Esophagus squamous epithelium (tissue), 5 donors: ENCODE measurements at places on chromosomes 5 and 9.

DNA sequence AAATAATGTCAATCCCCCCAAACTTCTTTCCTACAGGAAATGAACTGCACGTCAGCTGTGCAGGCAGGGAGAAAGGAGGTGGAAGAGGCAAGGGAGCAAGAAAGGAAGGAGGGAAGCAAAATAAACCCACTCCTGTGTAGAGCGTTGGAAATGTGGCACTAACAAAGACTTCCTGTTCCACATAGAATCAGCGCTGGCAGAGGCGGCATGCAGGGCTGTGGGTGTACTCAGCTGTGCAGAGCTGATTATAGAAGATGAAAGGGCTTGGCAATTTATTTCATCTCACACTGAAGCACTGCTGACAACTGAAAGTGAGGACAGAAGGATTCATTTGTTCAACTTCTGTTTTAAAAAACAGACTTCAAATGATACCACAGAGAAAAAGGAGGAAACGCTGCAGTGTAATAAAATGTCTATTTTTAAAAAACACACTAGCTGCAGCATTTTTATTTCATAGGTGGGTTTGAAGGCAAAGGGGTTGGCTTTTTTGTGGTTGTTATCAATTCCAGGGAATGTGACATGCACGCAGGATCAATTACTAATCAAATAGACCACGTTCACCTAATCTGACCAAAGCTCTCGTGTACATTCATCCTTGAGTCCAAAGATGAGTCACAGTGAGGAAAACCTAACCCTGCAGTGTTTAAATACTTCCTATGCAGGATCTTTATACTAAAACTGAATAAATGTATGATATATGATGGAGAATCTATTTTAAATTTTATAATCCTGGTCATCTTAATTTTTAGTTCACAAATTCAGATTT is 583.5 kb downstream of the ZNF608 start:
- DNase-seq = no peak

DNA sequence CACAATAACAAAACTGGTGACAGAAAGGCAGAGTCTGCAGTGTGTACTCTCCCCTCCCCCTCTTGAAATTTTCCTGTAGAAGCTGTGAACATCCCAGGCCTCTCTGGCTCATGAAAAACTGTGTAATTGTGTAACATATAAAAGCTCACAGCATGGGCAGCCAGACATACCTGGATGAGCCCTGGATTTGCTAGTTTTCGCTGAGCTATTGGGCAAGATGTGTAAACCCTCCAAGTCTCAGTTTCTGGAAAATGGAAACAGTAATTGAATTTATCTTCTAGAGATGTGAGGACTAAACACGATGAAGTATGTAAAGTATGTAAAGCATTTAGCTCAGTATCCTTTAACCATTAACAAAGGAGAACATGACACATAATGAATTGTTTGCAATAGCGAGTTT is 143.2 kb upstream of the ANKH start:
- no peak for DNase-seq

DNA sequence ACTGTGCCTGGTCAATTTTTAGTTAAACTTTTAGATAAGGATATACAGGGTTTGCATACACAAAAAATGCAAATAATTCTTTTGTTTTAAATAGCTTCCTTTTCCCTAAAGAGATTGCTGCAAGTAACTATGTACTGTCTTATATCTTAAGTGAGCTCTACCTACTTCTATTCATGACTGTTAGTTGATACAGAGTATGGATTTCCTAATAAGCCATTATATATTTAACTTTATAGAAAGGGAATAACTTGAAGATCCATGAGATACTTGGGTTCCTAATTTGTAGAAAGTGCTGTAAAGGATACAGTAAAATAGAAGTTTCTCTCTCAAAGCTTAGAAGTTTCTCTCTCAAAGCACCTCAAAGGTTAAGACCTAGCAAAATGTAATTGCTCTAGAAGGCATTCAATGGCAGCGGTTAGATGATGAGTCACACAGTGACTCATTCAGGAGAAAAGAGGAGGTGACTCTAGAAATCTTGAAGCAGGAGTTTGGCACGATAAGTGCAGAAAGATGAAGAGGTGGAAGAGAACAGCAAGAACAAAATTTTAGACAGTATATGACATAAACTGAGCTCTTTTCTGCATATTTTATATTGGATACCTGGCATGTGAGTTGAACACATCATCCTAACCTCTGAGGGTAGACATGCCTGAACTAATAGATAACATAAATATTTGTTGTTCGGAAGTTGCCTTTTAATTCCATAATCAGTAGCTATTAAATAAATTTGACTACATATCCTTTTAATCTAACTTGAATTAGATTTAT is 5.5 kb upstream of the DNAJC21 start:
- DNase-seq = no peak

DNA sequence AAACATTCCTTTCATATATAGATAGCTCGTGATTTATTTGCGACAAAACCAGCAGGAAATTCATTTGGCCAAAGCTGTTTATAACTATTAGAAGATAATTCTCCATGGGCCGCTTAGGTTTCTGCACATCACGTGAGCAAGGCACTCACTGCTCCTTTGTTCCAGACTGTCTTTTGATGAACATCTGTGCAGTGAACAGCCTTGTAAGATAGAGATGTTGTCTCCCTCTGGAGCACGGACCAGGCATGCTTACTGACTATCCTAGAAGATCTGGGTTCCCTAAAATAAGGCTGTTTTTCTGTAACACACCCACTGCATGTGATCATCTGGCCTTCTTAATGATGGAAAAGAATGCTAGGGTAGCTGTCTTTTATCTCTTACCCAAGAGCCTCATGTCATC is 30.9 kb downstream of the YIPF5 start:
- no peak for DNase-seq
